ENCODE measurements at places on chromosomes 13 and 19.

GRCh38 chr19:31220540-31220939 is 128.7 kb downstream of the TSHZ3 start:
- DNase-seq = no peak

DNA sequence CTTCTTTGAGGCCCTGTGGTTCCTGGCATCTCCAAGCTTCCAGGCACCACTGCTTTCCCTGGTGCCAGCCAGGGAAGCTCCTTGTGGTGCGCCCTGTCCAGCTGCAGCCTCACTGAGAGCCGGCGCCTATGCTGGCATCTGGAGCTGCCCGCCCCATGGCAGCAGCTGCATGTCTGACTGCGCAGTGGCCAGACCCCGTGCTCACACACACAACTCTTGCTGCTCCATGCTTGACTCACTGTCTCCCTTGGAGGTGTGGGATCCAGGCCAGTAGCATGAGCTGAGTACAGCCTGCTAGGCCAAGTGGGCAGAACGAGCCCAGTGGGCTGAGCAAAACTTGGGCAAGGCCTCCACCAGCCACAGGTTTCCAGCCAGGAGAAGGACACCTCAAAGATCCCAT is 11.5 kb upstream of the SUPT20H start:
- DNase-seq = no peak

DNA sequence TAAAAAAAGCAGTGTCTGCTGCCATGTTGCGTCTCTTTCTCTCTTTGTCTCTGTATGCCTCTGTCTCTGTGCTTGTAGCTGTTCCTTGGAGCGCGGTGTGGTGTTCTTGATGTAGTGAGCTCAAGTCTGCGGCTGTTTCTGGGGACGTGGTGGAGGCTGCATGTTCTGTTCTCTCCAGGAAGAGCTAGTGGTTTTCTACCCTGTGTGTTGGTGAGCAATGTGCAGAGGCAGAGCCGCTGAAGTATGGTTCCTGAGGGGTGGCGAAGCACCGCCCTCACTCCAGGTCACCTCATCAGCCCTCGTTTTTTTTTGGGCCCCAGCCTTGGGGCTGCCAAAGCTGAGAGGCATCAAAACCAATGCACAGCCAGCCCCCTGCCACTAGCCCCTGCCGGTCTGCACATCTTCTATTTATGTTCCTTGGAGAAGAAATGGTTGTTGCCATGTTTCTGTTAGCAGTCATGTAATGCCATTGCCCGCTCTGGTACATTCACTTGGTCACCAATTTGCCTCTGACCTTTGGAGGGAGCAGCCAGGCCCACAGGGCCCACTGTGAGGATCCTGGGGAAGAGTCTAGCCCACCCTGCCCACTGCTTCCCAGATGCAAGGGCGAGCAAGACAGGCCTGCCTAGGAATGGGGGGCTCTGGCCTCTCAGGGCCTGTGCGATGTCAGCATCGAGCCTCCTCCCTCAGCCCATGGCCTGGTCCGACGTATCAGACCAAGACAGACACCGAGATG is 7.2 kb downstream of the HNRNPL start:
- no peak for DNase-seq

- DNase-seq = peak; percentile 100
These were observed 13.0 kb downstream of the TMEM160 start for GRCh38 chr19:47035127-47036096.

DNA sequence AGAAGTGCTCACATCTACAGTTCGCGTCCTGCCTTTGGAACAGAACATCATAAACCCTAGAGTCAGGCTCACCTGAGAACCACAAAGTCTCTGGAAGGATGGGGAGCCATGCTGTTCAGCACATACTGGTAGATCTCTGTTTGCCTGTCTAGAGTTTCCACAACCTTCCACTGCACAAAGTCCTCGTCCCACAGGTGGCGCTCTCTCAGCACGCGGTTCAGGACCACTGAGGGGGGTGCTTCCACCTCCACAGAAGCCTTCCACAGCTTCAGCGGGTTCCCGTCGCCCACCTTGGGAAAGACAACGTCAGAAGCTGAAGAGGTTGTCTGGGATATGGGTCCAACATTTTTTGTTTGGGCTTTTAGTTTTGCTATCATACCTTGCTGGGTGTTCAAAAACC is 93.6 kb downstream of the KL start:
- peak; percentile 76 for DNase-seq

GRCh38 chr13:91399189-91400062 is 1.0 kb downstream of the GPC5 start:
- DNase-seq = no peak

DNA sequence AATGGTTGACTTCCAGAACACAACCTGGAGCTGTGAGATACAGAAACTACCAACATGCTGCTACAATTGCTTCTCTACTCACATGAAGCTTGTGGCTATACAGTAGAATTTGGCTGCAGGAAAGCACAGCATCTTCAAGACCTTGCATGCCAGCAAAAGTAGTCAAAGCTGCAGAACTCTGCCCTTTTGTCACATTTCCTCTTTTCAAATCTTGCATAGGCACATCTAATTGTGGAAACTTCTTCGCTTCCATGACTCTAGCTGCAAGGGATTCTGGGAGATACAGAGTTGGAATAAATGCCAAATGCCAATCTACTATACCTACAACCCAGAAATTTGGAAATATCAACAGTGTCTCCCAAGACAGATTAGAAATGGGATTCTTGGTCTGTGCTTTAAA is 462.2 kb downstream of the FOXO1 start:
- DNase-seq = no peak

- DNase-seq = no peak
These were observed 15.3 kb downstream of the CAPN12 start for GRCh38 chr19:38728752-38729541.
